ENCODE measurements at places on chromosomes 12 and 14.

DNA sequence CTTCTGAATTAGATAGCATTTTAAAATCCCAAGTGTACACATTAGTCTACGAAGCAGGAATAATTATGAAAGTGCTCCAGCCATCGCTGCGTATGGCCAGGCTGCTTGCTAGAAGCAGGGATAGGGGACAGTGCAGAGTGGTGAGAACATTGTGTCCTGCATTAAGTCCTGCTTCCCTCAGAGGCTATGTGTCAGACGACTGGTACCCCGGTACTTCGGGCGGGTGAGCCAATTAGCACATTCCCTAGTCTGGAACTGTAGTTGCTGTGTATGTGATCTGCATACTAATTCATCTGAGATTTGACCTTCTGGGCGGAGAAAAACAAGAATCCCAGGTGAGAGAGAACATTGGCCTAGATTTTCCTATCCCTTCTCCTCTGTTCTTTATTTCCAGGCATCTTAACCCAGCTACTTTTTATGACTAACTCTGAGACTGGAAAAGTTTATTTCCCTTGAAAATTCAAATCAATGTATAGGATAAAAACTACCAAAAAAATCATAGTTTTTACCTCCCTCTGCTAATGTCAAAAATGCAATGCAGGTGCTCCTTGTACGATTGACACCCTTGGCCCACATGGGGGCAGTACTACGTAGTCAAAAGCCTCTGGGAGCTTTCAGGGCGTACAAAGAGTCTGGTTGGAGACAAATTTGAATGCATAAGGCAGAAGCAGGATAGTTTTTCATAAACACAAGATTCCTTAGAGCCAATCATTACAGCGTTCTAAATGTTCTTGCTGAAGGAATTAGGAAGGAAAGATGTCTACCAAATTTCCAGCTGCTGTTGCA is 764.3 kb downstream of the NOVA1 start:
- DNase-seq: no peak

DNA sequence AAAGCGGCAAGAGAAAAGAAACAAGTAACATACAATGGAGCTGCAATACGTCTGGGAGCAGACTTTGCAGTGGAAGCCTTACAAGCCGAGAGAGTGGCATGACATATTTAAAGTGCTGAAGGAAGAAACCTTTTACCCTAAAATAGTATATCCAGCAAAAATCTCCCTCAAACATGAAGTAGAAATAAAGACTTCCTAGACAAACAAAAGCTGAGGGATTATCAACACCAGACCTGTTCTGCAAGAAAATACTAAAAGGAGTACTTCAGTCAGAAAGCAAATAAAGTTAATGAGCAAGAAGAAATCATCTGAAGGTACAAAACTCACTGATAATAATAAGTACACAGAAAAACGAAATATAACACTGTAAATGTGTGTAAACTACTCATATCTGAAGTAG is 77.5 kb upstream of the ABCD2 start:
- no peak for DNase-seq

DNA sequence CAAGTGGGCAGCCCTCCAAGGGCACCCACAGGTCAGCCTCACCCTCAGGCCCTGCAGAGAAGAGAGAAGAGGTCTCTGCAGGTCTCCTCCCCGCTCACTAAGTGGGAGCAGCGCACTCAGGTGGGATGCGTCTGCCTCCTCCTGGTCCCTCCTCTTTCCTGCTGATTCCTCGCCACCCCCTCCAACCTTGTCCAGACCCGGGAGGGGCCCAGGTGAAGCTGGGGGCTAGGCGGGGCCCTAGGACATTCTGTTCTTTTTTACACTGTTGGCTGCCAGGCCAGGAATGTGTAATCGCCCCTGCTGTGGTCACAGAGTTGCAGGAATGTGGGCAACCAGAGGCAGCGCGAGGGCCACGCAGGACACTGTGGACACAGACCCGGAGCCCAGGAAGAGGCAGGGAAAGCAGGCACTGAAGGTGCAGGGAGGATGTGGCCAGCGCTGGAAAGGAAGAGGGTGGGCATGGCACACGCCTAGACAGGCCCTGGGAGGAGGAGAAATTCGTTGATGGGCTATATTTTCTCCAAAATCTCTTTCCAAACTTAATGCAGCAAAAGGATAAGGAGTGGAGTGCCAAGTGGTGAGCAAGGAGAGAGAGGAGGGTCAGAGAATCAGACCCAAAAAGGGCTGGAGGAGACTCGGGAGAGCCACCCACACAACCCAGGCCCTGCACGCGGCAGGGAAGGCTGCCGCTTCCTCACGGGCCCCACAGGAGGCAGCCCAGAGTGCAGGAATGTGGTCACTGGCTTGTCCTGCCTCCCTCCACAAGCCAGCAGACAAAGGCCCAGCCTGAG is 911 bp upstream of the SCNN1A start:
- peak; percentile 73 for DNase-seq

GRCh38 chr14:84751745-84752144 is 778.2 kb upstream of the FLRT2 start:
- no peak for DNase-seq

- no peak for DNase-seq
Measured at GRCh38 chr14:61836807-61837206, 74.6 kb downstream of the SNAPC1 start.
